Activated T-cell treated with anti-CD3 and anti-CD28 coated beads, Interleukin-2, amount 50 U/mL, for 72 hours (primary cell): ENCODE measurements at places on chromosomes 7 and 10. TPM values are rescaled to one million over a fixed set of nuclear protein-coding genes. Genes with fewer than 3 reads are reported as not detected.

DNA sequence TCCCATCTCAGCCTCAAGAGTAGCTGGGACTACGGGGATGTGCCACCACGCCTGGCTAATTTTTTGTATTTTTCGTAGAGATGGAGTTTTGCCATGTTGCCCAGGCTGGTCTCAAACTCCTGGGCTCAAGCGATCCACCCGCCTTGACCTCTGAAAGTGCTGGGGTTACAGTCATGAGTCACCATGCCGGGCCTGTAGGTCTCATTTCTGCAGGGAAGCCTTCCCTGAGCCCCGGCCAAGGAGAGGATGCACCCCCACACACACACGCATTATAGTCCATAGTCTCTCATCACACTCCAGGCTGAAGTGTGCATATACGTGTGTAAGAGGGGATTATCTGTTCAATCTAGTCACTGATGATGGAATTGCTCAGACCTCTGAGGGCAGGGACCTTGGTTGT lies 29.3 kb downstream of the KCNMA1 start:
- DNase-seq = no peak

ZDHHC4 gene
- total RNA-seq = 48.5 TPM

UFSP1 gene
- 0.34 TPM for total RNA-seq

CRYGN gene
- total RNA-seq = 0.35 TPM

PAPSS2 gene
- total RNA-seq = 0.53 TPM

SRRM3 gene
- not detected for total RNA-seq

LEP gene
- not detected for total RNA-seq

DNA sequence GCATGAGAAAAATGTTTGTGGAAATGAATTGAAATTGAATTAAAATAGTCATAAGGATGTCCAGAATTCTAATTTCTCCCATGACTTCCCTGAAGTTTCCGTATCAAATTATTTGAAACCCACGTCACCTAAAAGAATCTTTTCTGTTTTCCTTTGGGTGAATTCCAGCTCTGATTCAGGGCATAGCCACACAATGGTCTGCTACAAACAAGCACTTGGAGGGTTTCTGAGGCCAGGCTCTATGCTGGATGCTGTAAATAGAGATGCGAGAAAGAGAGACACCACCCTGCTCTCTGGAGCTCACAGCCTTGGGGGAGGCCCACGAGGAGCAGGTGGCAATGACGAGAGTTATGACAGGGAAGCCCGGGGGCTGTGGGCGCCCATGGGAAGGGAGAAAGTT lies 33.6 kb downstream of the GHRHR start:
- DNase-seq = no peak

DNA sequence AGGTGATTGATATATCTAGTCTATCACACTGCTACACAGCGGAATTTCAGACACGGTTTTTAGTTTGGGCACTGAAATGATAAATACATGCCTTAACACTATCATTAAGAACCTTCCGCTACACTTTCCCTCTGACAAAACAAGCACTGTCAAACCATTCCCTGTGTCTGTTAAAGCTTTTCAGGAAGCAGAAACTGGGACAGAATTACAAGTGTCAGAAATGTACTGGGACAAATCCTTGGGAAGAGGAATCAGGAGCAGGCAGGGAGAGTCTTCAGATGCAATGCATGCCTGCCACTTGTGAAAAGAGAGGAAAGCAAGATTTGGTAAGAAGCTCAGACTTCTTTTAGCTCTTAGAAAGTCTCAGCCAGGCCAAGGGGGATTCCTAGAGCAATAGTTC lies 196.8 kb upstream of the PTPRZ1 start:
- DNase-seq = no peak

GIMAP5 gene
- total RNA-seq = 50.5 TPM

FAM20C gene
- total RNA-seq = 0.12 TPM

ZNF488 gene
- 0.46 TPM for total RNA-seq

OR2A2 gene
- total RNA-seq = not detected
